HFF-Myc (cell line): ENCODE measurements at places on chromosomes 16 and 17.

- no peak for DNase-seq
These were observed 128.7 kb upstream of the ZFHX3 start for GRCh38 chr16:73176577-73177013.

DNA sequence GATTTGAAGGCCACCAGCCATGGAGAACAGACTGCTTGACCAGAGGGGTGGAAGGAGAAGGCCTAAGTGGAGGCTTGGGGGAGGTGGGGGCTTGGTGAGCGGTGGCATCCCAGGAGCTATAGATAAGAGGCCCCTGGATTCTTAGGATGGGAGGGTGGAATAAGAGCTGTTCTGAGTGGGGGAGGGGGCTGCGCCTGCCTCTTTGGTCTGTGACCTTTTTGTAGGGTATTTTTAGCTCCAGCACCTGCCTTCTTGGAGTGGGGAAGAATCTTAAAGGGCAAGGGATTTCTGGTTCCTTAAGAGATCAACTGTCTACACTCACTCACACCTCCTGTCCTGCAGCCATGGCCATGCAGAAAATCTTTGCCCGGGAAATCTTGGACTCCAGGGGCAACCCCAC lies 567 bp downstream of the ENO3 start:
- DNase-seq, result no peak

GRCh38 chr17:40903129-40903847 lies 18.2 kb upstream of the KRT20 start:
- peak; percentile 53 for DNase-seq

GRCh38 chr17:39671651-39672521 lies 3.6 kb downstream of the PNMT start:
- DNase-seq, result no peak

GRCh38 chr17:75105126-75106080 lies 4.4 kb upstream of the ARMC7 start:
- no peak for DNase-seq

GRCh38 chr16:81612351-81613163 lies 166.5 kb upstream of the PLCG2 start:
- DNase-seq, result no peak

- peak; percentile 66 for DNase-seq
These were observed 4.9 kb downstream of the TNRC6C start for GRCh38 chr17:77963441-77963840.

DNA sequence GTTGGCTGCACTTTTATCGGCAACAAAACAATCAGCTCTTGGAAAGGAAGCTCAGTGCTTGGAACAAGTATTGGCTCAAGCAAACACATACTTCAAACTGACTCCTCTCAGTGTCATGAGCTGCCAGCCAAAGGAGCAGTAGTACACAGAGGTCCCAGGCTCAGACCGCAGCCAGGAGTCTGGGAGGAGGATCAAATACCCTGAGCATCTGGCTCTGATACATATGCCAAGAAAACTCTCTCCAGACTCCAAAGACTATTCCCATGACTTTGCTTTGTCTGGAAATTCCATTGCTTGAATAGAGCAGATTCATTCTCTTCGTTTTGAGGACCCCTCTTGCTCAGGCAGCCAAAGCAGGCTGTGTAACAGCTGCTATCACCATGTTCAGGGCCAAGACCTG lies 501.6 kb upstream of the PSMD7 start:
- no peak for DNase-seq

GRCh38 chr16:6493555-6493954 lies 839.1 kb upstream of the RBFOX1 start:
- DNase-seq, result no peak

DNA sequence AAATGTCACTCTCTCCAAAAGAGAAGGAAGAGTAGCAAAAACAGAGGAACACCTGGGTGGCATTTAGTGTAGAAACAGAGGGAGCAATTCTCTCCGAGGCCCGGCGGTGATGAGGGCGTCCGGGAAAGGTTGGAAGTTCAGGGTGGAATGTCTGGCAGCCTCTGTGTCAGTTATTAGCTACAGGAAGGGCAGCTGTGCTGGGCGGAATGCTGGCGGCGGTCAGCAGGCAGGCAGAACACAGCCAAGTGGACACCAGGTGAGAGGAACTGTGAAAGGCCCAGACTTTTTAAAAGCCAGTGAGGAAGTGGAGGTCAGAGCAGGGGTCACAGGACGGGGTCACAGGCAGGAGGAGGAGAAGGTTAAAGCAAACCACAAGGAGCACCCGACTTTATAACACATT lies 238.1 kb downstream of the NTN1 start:
- no peak for DNase-seq

DNA sequence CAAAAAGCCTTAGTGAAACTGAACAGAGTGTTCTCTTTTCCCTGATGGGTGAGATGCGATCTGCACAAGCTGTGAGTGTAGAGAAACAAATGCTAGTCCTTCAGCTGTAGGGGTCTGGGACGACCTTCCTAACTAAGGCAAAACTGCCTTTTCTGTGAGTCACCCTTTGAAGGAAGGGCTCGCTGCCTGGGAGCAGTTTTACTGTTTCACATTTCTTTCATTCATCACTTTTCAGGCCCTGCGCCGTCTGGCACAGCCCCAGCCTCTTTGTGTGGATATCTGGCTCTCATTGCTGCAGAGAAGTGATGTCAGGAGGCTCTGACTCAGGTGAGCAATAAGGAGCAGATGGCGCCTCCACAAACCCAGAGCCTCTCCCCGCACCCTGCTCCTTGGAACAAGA lies 57.4 kb downstream of the HS3ST3A1 start:
- peak; percentile 85 for DNase-seq

DNA sequence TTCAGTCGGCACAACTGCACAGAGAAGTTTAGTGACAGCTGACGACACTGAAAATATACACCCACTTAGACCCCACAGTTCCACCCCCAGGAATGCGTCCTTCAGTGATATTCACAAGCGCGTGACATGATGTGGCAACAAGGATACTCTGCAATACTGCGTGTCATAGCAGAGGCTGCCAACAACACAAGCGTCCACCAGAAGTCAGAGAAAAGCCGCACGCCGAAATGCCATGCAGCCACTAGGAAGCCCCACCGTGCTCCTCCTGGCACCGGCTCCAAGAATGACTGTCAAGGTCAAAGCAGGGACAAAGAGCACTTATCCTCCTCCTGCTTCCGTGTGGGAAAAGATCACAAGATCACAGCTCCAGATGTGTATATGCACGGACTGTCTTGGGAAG lies 3.5 kb downstream of the ATP2A3 start:
- no peak for DNase-seq

DNA sequence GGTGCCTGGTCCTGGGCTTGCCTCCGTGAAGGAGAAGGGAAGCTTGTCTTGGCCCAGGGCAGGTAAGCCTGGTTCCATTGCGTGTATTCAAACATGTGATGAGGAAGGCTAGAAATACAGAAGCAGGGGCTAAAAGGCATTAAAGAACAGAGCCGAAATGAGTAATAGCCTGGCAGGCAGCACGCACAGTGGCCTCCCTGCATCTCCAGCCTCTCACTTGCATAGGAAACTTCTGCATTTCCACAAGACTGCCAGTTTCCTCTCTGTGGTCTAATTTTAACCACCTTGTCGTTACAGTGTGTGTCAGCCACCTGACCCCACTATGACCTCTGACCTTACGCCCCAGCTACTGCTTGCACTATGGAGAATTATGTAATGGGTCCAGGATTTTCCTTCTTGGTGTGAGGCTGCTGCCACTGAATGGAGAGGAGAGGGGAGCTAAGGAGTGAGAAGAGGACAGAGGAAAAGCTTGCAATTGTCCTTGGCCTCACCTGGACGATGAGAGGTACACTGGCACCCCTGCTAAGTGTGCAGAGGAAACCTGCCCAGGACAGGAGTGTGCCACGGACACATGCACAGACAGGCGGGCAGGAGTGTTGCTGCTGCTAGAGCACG lies 32.8 kb downstream of the HIC1 start:
- DNase-seq, result no peak

- no peak for DNase-seq
These were observed 17.5 kb downstream of the ABR start for GRCh38 chr17:1162116-1162855.

DNA sequence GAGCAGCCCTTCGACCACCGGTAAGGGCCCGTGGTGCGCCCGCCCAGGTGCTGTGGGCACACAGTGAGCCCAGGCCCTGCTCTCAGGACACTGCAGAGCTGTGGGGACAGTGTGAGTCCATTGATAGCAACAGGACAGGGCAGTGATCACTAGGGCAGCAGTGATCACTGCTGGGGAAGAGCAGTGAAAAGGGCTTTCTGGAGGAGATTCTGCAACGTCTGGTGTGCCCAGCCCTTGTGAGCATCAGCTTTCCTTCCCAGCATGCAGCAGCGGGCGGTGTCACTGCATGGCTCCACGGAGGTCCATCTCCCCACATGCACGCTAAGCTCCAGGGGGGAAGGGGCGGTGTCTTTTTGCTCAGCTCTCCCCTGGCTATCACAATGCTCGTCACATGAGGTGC lies 32.1 kb downstream of the MAP1LC3B start:
- DNase-seq, result no peak

DNA sequence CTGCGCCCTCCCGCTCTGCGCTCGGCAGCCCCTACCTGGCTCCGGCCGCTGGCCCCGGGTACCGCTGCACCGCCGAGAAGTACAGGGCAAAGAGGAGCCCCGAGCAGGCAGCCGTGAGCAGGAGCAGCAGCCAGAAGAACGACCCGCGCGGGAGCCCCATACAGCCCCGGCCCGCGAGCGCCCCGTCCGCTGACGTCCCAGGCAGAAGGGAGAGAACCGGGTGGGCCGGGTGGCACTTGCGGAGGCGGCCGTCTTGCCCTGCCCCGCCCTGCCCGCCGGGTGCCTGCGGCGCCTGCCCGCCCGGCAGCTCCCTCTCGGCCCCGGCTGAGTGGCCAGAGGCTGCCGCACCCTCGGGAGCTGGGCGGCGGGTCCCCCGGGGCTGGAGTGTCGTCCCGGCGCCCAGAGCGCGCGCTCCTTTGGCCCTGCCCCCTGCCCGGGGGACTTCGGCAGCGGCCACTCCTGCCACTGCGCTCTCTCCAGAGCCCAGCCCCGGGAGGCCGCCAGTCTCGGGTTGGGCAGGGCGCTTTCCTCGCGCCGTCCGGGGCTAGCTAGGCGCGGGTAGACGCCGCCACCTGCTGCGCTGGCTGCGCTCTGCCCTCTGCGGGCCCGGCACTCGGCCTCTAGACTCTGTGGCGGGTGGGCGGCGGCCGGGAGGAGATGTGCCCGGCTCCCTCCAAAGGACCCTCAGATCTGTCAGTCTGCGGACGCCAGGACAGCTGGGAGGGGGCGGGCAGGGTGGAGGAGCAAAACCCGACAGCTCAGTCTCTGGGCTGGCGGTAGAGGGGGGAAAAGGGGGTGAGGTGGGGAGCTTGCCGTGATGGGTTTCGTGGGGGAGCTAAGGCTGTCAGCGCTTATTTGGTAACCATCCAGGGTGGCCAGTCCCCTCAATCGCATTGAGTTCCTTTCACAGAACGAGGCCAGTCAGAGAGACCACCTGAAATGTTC lies at the start of gene ST6GALNAC2:
TSS of gene ST6GALNAC2 (minus strand) at position 212 of the 945 bp plus-strand sequence. CDS start at position 160, 52 bp downstream.
- no peak for DNase-seq

GRCh38 chr16:12652924-12653323 lies 150.8 kb downstream of the CPPED1 start:
- DNase-seq, result no peak

DNA sequence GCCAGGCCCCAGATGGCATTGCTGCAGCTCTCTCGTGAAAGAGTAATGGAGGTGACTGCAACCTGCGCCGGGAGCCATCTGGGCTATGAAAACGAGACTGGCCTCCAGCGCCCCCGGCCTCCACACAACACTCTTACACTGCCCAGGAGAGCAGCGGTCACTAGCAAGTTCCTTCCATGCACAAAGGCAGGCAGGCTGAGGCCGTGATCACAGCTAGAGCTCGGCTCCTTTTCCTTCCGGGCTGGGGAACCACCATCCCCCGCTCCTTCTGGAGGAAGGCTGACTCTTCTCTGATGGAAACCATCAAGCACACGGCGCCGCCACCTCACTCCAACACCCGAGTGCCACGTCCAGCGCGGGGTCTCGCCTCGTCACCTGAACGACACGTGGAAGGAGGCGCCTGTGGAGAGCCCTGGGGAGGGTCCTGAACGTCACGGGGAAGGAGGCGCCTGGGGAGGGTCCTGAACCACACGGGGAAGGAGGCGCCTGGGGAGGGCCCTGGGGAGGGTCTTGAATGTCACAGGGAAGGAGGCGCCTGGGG lies 61.9 kb downstream of the KLHDC4 start:
- no peak for DNase-seq

DNA sequence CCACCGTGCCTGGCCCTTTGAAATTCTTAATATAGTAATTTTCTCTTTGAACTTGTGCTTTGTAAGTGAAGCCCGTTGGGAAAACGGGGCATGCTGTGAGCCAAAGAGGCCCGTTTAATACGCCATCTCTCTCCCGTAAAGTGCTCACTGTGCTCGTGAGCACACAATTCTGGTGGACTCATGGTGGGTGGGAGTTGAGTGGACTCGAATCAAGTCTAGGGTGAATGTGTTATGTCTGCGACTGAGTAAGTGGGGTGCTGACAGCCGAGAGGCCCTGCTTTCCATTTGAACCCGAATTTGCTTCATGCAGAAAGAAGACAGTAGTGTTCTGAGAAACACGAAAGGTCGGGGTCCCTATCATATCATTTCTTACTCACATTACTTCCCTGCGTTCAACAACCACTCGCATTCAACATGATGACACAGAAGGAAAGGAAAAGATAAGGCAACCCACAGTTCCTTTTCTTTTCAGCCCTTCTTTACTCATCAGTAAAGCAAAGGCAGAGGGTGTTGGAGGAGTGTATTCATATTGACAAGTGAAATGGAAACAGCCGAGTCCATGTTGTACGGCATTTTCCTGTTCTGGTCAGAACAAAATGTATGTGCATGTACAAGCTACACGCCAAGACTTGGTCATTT lies 4.8 kb upstream of the ATP2A3 start:
- DNase-seq, result no peak

DNA sequence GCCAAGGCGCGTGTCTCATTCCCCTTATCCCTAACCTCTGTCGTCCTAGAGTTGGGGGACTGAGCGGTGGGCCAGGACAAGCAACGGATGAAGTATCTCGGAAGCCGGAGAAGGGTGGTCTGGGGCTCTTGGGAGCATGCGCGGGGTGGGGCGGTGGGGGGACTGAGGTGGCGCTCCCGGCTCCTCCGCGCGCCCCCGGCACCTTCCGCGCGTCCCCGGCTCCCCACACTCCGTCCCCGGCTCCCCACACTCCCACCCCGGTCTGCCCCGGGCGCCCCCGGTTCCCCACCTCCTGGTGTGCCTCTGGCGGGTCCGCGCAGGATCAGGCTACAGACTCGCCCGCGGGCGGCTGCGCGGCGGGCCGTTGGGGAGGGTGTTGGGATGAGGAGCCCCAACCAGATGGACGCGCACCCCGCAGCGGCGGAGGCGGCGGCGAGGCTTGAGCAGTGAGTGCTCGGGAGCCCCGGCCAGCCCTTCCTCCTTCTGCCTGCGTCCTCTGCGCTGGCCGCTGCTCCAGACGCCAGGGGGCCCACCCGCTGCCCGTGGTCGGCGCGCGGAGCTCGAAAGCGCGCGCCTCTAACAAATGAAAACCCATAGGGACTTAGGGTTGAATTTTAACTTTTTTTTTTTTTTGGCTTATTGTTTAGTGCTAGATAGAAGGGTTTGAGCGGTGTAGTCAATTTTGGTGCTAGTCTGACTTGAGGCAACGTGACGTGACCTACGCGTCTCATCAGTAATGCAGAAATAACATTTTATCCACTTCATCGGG lies 5.6 kb upstream of the CRYM start:
- no peak for DNase-seq
